ENCODE measurements at places on chromosomes 7 and 10.
A peak's percentile ranks its signal among the peaks of the same experiment; 100 is the strongest.

GRCh38 chr10:79305515-79305914 lies 41.8 kb upstream of the PPIF start:
- no peaks in the 10 kb centered on the region for H3K27me3 ChIP-seq
- H3K36me3 ChIP-seq = peaks cover 25% of the 10 kb centered on the region
- no peak overlapping the region for H3K4me3 ChIP-seq
- no peak overlapping the region for H3K27ac ChIP-seq
- no peak for DNase-seq

- H3K4me3 ChIP-seq = no peak overlapping the region
- DNase-seq = peak; percentile 62
- H3K36me3 ChIP-seq = no peaks in the 10 kb centered on the region
Measured at GRCh38 chr10:112790030-112790429, 160.0 kb upstream of the TCF7L2 start.

GRCh38 chr10:88828310-88828709 lies 23.3 kb downstream of the ANKRD22 start:
- H3K4me3 ChIP-seq = no peak overlapping the region

DNA sequence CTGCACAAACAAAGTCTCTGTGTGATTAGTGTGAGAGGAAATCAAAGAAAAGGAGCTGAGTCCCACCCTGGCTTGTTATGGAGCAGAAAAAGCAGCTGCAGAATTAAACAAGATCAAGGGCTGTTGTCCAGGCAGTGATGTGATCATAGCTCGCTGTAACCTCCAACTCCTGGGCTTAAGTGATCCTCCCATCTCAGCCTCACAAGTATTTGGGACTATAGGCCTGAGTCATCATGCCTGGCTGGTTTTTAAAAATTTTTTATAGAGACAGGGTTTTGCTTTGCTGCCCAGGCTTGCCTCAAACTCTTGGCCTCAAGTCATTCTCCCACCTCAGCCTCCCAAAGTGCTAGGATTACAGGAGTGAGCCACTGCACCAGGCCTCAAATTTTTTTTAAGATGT lies 88.9 kb downstream of the IPMK start:
- no peaks in the 10 kb centered on the region for H3K36me3 ChIP-seq
- no peaks in the 10 kb centered on the region for H3K27me3 ChIP-seq
- DNase-seq = no peak
- H3K4me3 ChIP-seq = no peak overlapping the region
- no peaks in the 10 kb centered on the region for H3K4me1 ChIP-seq

- H3K27ac ChIP-seq = no peak overlapping the region
- no peaks in the 10 kb centered on the region for H3K36me3 ChIP-seq
- DNase-seq = no peak
- H3K4me1 ChIP-seq = peaks cover 2% of the 10 kb centered on the region
Measured at GRCh38 chr10:88901206-88901983, 21.4 kb downstream of the STAMBPL1 start.

DNA sequence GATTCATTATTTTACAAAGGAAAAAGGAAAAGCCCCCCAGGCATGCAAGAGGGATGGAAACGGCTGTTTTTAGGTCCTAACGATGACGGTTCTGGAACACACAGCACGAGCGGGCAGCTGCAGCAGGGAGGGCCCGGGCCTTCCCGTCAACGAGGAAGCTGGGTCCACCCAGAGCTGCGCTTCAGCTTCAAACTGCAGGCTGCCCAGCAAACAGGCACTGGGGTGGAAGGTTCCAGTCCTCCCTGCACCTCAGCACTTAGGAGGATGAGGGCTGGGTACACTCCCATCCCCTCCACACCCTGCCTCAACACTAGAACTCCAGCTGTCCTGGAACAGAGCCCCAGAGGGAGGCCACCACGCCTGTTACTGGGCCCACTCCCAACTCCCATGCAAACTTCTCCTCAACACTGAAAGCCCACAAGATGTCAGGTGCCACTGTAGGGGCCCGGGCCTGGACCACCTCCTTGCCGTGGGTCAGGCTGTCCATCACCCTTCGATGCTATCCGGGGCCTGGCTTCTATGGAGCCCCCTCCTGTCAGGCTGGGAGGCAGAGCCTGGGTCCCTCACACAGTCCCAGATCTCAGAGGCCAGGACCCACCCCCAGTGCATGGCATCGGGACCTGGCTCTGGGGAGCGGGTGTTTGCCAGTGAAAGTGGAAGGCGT lies 33.0 kb downstream of the PAPOLB start:
- no peaks in the 10 kb centered on the region for H3K4me1 ChIP-seq
- no peak overlapping the region for H3K27ac ChIP-seq
- no peak overlapping the region for H3K4me3 ChIP-seq
- H3K27me3 ChIP-seq = no peaks in the 10 kb centered on the region

DNA sequence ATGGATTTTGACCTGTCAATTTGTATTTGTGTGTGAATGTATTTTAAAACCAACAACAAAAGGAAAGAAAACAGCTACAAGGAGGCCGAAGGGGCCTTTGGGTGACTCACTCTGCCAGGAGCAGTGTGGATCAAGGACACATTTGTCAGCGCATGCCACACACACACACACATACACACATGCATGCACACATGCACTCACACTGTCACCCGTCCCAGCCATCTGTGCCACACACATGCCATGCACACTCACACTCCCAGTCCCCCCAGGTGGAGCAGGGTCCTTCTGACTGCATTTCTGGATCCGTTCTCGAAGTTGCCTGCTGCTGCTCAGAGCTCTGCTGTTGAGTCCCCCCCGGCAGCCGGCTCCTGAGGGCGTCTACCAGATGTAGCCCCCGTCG lies 26.0 kb downstream of the SPOCK2 start:
- DNase-seq = no peak
- H3K27me3 ChIP-seq = no peaks in the 10 kb centered on the region
- no peaks in the 10 kb centered on the region for H3K36me3 ChIP-seq

DNA sequence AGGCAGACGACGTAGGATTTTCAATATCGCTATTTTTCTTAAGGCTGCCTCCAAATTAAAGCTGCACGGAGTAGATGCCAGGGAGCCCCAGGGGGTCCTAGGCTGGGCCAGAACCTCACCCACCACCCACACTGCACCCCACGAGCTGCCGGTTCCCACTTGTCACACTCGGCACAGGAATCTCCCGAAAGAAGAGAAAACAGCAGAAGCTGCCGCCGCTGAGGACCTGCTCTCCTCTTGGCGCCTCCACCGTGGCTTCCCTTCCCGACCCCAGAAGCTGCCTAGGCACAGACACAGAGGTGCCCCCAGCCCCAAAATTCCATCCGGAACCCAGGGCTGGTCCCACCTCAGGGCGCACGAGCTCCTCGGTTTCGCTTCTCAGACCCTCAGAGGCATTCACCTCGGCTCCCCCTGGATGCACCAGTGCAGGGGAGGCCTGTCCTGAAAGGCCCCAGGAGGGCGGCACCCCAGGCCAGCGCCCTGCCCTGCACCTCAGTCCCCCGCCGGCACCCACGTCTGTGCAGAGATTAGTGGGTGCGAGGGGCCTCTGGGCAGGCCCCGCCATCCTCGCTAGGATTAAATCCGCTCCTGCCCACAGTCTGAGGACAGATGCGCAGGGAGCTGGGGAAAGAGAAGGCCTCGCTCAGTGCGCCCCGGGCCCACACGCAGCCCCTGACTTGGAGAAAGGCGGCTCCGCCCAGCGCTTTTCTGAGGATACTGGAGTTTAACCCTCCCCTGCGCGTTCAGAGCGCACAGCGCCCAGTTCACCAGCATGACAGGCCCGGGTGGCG lies 99.2 kb downstream of the PTPRN2 start:
- no peaks in the 10 kb centered on the region for H3K4me1 ChIP-seq
- DNase-seq = no peak
- H3K27me3 ChIP-seq = no peaks in the 10 kb centered on the region
- no peak overlapping the region for H3K27ac ChIP-seq
- H3K36me3 ChIP-seq = no peaks in the 10 kb centered on the region
- H3K4me3 ChIP-seq = no peak overlapping the region

DNA sequence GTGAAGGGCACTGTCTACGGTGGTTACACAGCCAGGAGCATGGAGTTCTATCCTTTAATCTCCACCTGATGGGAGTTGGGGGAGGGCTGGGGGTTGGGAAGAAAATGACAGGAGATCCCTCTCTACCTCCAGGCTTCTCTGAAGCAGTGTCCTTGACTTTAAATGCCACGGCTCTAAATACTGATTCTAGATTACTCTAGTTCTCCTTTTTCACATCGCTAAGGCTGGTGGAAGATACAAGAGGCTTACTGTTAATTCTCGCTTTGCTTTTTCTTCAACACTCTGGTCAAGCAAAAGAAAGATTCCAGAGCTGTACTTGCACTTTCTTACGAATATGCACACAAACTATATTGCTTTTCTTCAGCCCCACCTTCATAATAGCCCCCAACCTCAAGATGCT lies 30.5 kb downstream of the ARL3 start:
- H3K4me3 ChIP-seq = no peak overlapping the region
- no peaks in the 10 kb centered on the region for H3K27me3 ChIP-seq

GRCh38 chr7:129362496-129362895 lies 71.7 kb upstream of the STRIP2 start:
- no peak for DNase-seq
- no peaks in the 10 kb centered on the region for H3K27me3 ChIP-seq
- H3K36me3 ChIP-seq = no peaks in the 10 kb centered on the region
- no peak overlapping the region for H3K27ac ChIP-seq
- no peak overlapping the region for H3K4me3 ChIP-seq
- no peaks in the 10 kb centered on the region for H3K4me1 ChIP-seq

DNA sequence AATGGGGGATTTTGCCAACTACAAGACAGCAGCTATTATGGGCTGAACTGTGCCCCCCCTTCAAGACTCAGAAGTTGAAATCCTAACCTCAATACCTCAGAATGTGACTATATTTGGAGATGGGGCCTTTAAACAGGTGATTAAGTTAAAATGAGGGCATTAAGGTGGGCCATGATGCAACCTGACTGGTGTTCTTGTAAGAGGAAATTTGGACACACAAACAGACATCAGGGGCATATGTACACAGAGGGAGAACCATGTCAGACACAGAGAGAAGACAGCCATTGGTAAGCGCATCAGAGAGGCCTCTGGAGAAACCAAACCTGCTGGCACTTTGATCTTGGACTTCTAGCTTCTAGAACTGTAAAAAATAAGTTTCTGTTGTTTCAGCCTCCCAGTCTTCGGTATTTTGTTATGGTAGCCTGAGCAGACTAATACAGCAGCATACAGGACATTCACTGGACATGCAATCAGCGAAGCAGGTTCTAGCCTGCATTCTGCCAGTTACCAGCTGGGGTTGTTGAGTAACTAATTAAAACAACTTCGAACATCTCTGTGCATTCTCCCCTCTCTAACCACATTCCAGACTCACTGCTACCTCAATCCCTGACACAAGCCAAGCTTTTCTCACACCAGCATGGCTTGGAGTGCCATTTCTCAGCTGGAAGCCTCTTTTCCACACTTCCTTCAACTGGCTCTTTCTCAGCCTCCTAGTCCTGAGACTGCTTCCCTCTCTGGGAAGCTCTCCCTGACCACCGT lies 141.4 kb downstream of the DOCK4 start:
- no peaks in the 10 kb centered on the region for H3K36me3 ChIP-seq
- no peak overlapping the region for H3K4me3 ChIP-seq
- H3K27me3 ChIP-seq = no peaks in the 10 kb centered on the region
- peaks cover 4% of the 10 kb centered on the region for H3K4me1 ChIP-seq
- no peak overlapping the region for H3K27ac ChIP-seq
- peak; percentile 67 for DNase-seq

DNA sequence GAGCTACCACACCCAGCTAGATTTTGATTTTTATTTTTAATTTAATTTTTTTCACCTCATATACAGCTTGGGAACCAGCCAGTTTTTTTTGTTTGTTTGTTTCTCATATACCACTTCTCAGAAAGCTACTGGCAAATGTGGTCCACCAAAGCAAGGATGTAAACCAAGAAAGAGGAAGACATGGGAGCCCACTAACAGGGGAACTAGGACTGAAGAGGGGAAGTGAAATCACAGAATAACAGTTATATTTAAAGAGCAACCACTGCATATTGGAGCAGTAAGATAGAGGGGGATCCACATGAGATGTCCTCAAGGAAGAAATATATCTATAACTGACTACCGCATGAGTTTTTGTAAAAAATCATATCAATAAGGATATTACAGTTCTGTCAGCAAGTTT lies 10.5 kb downstream of the CPVL start:
- H3K36me3 ChIP-seq = no peaks in the 10 kb centered on the region
- H3K27me3 ChIP-seq = no peaks in the 10 kb centered on the region
- DNase-seq = no peak

DNA sequence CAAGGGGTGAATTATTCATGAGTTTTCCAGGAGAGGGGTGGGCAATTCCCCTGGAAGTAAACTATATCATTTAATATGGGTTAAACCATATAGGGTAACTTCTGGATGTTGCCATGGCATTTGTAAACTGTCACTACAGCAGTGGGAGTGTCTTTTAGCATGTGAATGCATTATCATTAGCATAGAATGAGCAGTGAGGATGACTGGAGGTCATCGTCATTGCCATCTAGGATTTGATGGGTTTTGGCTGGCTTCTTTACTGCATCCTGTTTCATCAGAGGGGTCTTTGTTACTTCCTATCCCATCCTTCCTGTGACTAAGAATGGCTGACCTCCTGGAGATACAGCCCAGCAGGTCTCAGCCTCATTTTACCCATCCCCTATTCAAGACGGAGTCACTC lies 139.5 kb upstream of the PRKCQ start:
- H3K27me3 ChIP-seq = no peaks in the 10 kb centered on the region
- no peak overlapping the region for H3K4me3 ChIP-seq
- peaks cover 5% of the 10 kb centered on the region for H3K4me1 ChIP-seq
- no peaks in the 10 kb centered on the region for H3K36me3 ChIP-seq
- no peak overlapping the region for H3K27ac ChIP-seq
- DNase-seq = peak; percentile 72

GRCh38 chr7:102925976-102926782 lies 13.4 kb downstream of the LRRC17 start:
- H3K27ac ChIP-seq = no peak overlapping the region
- DNase-seq = no peak
- H3K27me3 ChIP-seq = no peaks in the 10 kb centered on the region
- peaks cover 2% of the 10 kb centered on the region for H3K4me1 ChIP-seq
- no peaks in the 10 kb centered on the region for H3K36me3 ChIP-seq
- no peak overlapping the region for H3K4me3 ChIP-seq

GRCh38 chr7:17070231-17070708 lies 188.5 kb upstream of the AGR3 start:
- H3K4me1 ChIP-seq = no peaks in the 10 kb centered on the region
- H3K4me3 ChIP-seq = no peak overlapping the region
- DNase-seq = no peak
- no peaks in the 10 kb centered on the region for H3K36me3 ChIP-seq
- H3K27ac ChIP-seq = no peak overlapping the region

Measured in mesendoderm (in vitro differentiated cells).